ENCODE measurements at places on chromosomes 3 and 15.

DNA sequence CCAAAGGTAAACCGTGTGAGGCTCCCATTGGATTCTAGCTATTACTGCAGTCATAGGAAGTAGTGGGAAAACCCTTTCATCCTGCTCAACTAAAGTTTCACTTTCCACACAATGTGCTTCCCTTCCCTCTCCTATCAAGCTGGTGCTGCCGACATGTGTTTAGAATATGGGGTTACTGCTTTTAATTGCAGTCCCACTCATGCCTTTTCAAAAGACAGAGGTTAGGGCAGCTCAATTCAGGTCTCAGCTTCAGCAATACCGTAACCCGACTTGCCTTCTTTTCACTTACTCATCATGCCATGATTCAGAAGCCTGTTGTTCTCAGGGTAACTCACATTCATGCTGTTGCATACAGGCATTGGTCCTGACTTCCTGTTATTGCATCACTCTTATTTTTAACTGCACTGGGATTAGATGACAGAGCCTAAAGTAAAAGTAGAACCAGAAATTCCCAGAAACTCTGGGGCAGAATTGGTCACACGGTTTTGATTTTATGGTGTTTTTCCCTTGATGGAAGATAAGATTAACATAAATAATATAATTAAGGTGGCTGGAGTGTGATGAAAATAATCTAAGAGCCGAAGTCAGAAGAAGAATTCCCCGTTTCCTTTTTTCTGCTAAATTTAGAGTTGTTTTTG is 45.7 kb downstream of the C2CD4B start:
- DNase-seq: peak; percentile 56

DNA sequence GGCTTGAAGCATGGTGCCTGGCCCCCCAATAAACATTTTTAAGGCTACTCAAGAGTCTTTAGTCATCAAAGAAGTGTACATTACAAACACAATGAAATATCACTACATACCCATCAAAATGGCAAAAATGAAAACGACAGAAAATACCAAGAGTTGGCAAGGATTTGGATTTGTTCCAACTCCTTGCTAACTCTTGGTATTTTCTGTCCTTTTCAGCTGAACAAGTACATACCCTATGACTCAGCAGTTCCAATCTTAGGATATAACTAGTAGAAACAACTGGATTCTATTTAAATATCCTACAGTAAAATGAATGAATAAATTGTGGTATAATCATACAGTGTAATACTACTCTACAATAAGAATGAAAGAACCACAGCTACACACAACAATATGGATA is 25.1 kb upstream of the GABPB1 start:
- peak; percentile 24 for DNase-seq

DNA sequence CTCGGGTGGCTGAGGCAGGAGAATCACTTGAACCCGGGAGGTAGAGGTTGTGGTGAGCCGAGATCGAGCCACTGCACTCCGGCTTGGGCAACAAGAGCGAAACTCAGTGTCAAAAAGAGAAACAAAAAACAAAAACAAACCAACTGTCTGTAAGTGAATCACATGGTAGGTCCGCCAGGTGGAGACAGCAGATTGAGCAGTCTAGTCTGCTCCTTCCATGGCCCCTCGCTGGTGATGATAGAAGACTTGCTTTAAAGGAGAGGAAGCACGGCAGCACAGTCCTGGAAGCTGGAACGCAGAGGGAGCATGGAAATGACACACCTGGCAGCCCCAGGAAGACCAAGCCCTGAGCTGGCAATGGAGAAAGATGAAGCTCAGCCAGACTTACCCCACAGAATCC is 31.4 kb upstream of the MGLL start:
- peak; percentile 27 for DNase-seq

GRCh38 chr3:190811775-190812480 is 50.6 kb downstream of the GMNC start:
- DNase-seq: peak; percentile 77

DNA sequence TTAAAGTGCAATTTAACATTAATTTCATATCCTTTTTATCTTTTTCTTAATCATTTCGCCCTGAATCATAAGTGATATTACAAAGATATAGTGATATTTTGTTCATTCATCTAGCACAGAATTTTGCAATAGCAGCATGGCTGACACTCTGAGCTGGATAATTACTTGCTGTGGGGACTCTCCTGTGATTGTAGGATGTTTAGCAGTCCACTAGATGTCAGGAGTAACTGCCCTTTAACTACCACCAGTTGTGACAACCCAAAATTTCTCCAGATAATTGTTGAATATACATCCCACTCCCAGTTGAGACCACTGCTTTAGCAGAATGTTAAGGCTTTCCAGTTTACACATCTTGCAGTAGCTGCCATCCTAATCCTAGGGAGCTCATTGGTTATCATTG is 196.8 kb upstream of the MBNL1 start:
- DNase-seq: peak; percentile 82

DNA sequence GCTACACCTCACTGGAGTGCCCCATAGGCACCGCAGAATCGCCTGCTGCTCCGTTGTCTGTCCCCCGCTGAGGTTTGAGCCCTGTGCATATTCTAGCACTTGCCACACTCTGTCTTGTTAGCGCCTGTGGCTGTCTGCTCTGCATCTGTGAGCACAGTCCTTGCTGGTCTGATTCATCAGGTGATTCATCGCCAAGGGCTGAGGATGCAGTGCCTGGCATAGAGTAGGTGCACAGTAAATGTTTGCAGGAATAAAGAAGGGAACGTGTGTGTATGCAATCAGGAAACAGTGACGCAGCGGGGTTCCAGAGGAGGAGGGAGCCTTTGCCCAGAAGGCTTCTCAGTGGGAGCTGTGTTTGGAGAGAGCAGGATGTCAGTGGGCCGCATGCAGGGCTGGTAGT is 124.0 kb upstream of the PLXNA1 start:
- no peak for DNase-seq

GRCh38 chr3:77227567-77227966 is 187.7 kb downstream of the ROBO2 start:
- DNase-seq: no peak

DNA sequence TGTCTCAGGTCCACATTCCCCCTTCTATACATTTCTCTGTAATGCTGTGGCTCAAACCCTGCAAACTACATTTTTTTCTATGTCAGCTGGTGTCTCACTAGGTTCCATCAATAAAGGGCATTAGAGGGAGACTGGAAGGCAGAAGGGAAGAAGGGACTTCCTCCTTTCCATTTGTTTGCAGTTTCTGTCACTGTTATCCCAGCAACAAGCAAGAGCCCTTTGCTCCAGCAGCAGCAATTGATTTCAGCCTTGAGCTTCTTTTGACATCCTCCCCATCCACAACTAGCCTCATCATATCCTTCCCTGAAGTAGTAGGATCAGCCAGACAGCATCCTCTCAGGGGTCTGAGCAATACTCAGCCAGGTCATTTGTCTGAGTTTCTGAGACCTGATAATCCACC is 5.3 kb upstream of the NCK1 start:
- no peak for DNase-seq

Measured in hematopoietic multipotent progenitor cell treated with erythropoietin and hydrocortisone succinate and interleukin-3 and kit ligand, for 4 days (in vitro differentiated cells).